ENCODE measurements at places on chromosomes 16 and 17.
A peak's percentile ranks its signal among the peaks of the same experiment; 100 is the strongest.

- no peak for DNase-seq
Observed at GRCh38 chr17:39212195-39212810, 12.2 kb downstream of the RPL19 start.

GRCh38 chr16:83870830-83871229 is 28.1 kb upstream of the MLYCD start:
- no peak for DNase-seq

DNA sequence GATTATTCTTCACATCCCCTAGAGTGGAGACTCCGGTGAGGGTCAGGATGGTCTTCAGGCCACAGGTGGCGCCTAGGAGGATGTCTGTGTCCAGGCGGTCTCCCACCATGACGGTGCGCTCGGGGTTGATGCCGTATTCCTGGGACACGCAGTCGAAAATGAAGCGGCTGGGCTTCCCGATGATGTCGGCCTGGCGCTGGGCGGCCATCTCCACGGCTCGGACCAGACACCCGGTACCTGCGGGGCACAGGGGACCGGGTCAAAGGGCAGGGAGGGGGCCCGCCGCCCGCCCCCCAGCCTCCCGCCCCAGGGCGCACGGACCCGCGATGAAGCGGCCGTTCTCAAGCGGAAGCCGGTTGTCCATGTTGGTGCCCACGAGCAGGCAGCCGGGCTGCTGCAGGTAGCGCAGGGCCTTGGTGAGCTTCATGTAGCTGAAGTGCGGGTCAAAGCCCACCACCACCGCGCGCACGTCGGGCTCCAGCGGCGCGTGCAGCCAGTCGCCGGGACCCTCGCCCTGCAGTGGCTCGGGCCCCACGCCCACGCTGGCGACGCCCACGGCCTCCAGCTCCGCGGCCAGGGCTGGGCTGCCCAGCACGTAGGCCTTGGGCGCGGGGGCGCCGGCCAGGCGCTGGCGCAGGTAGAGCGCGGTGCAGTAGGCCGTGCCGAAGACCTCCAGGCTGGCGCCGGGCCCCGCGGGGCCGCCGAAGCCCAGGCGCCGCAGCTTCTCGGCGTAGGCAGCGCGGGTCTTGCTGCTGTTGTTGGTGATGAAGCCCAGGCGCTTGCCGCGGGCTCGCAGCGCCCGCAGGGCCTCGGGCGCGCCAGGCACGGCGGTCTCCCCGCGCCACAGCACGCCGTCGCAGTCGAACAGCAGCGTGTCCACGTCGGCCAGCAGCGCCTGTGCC is 572 bp downstream of the PGP start:
- no peak for DNase-seq

GRCh38 chr17:7138800-7139381 is 24.3 kb upstream of the ASGR2 start:
- DNase-seq = no peak

GRCh38 chr17:79977708-79978547 is 57.7 kb downstream of the TBC1D16 start:
- no peak for DNase-seq

GRCh38 chr16:57951204-57951960 is 19.5 kb downstream of the CNGB1 start:
- no peak for DNase-seq

GRCh38 chr16:77690416-77690815 is 31.9 kb upstream of the NUDT7 start:
- DNase-seq = no peak

GRCh38 chr16:62035115-62036092 is 834 bp downstream of the CDH8 start:
- no peak for DNase-seq

- no peak for DNase-seq
Observed at GRCh38 chr16:72836181-72836580, 211.7 kb downstream of the ZFHX3 start.

- DNase-seq = no peak
Observed at GRCh38 chr17:44604116-44604761, 47.0 kb downstream of the FZD2 start.

GRCh38 chr17:9942885-9943284 is 37.8 kb upstream of the RCVRN start:
- no peak for DNase-seq

GRCh38 chr16:33059206-33059605 is 134.8 kb upstream of the TP53TG3C start:
- no peak for DNase-seq

DNA sequence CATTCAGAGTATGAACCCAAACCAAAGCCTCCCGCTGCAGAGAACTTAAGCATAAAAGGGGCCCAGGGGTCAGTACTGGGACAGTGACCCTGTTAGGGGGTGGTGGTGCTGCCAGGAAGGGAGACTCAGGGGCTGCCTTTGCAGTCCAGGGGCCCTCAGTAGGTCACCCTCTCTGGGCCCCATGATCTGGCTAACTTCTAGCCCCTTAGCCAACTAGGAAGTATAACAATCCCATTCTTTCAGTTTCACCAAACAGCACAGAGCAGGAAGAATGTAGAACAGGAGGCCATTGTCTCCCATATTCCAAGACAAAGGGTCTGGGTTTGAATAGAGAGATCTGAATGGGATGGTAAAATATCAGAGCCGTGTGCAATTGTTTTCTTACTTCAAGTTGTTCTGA is 378.6 kb upstream of the C16orf82 start:
- no peak for DNase-seq

DNA sequence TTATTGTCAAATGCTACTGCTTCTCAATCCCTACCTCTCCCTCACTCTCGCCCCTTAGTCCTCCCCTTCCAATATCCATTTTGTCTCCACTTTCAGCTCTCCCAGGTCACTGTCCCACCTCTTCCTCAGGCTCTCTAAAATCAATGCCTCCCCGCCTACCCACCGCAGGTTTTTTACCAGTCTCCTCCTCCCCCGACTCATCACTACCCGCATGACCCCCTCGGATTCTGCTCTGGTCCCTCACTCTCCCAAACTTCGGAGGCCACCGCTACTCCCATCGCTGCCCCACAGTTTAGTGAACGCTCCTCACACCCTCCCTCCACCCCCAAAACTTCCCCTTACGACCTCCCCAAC is 513 bp downstream of the CRLF3 start:
- peak; percentile 11 for DNase-seq

- no peak for DNase-seq
Observed at GRCh38 chr17:56543280-56543679, 50.2 kb upstream of the NOG start.

DNA sequence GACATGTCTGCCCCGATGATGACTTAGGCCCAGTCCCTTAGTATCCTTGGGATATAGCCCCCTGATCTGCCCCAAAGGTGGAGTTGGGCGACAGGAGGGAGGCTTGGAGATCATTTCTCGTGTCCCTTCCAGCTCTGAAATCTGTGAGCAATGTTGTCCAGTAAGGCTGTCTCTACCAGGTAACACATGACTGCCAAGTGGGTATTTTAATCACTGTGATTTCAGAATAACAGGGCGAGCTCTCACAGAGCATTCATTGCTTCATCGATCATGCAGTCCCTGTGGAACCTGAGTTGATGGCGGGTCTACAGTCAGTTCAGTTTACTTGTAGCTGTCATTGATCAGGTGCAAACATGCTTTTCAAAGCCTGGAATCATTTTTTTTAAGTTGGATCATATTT is 39.2 kb downstream of the KSR1 start:
- DNase-seq = no peak

- no peak for DNase-seq
Observed at GRCh38 chr17:2700030-2700490, 11.5 kb downstream of the CLUH start.

DNA sequence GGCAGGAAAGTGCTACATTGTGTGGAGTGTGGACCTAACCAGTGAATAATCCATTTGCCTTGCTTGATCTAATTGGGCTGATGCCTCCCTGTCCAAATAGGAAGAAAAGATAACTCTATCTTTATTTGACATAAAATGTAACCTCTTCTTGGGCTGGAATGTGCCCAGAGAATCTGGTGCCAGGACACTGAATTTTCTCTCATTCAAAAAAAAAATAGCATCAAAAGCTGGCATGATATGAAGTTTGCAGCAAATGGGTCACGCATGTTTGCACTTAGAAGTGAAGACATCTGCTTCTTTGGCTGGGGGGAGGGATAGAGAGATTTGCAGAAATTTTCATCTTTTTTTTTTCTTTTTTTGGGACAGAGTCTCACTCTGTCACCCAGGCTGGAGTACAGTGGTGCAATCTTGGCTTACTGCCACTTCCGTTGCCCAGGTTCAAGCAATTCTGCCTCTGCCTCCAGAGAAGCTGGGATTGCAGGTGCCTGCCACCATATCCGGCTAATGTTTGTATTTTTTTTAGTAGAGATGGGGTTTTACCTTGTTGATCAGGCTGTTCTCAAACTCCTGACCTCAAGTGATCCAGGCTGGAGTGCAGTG is 478.2 kb upstream of the EEF2KMT start:
- DNase-seq = no peak

GRCh38 chr16:57537194-57537505 is 779 bp upstream of the CCDC102A start:
- no peak for DNase-seq

- DNase-seq = peak; percentile 43
Observed at GRCh38 chr17:77959126-77959925, 823 bp downstream of the TNRC6C start.

- no peak for DNase-seq
Observed at GRCh38 chr17:50803676-50804075, 31.7 kb upstream of the WFIKKN2 start.

GRCh38 chr16:72091217-72091616 is 2.2 kb downstream of the TXNL4B start:
- no peak for DNase-seq

- peak; percentile 52 for DNase-seq
Observed at GRCh38 chr17:32755045-32755805, 121.7 kb downstream of the MYO1D start.

DNA sequence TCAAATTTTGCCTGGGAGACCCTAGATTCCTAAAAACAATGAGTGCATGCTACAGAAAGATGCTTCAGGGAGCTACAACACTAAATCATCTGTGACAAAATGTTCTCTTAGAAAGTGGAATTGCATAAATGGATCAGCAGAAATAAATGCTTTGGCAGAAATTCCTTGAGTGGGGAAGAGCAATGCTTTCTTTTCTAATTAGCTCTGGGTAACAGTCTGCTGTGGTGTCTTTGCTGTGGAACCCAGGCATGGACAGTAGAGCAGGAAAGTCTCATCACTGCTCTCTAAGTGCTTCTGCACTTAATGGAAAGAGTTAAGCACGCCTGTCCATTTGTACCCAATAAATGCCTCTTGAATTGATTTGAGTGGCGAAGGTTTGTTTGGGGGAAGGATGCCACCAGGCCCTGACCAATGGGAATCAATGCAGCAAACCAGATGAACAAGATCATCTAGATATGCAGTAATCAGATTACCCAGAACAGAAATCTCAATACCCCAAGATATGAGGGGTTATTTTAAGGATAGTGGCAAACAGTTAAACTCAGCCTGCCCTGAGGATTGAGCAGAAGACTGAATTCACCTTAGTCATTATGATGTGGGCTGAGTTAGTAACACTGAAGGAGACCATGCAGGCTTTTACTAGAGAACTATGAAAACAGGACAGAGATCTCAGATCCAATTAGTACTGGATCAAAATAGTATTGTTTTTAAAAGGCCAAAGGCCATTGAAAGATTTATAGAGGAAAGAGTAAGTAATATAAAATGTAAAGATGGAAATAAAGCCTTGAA is 13.6 kb downstream of the HLF start:
- DNase-seq = no peak

GRCh38 chr16:50204453-50205108 is 51.5 kb downstream of the TENT4B start:
- DNase-seq = no peak

- DNase-seq = peak; percentile 97
Observed at GRCh38 chr17:68035523-68036303, at the start of gene KPNA2. Gene KPNA2 (plus strand): TSS chr17:68035735. CDS start chr17:68037133, 1,398 bp downstream.

GRCh38 chr17:67137026-67137370 is 92.6 kb downstream of the CACNG1 start:
- DNase-seq = no peak

GRCh38 chr17:43628089-43628650 is 33.6 kb downstream of the MEOX1 start:
- no peak for DNase-seq

DNA sequence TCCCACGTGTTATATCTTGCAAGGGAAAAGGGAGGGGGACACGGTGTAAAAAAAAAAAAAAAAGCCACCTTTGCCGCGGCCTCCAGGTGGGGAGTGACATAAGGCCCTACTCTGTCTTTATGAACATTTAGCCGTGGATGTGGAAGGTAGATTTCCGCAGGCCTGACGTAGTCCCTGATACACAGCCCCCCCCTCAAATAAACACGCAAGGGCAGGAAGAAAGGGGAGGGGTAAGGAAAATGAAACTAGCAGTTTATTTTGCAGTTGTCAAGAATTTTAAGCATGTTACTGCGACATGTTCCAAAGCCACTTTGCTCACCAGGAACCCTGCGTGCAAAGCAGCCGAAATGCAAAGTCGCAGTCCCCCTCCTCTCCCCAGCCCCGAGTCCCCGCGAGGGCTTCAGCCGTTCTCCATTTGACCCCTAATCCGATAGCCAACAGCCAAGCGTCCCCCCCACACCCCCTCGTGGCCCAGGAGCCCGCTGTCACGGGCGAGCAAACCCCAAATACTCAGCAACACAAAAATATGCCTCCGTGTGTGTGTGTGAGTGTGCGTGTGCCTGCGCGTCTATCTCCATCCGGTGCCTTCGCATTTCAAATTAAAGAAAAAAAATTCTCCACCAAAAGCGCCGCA is 1.2 kb downstream of the CBX4 start:
- no peak for DNase-seq

- no peak for DNase-seq
Observed at GRCh38 chr16:3138823-3139426, 4.1 kb downstream of the ZNF213 start.

DNA sequence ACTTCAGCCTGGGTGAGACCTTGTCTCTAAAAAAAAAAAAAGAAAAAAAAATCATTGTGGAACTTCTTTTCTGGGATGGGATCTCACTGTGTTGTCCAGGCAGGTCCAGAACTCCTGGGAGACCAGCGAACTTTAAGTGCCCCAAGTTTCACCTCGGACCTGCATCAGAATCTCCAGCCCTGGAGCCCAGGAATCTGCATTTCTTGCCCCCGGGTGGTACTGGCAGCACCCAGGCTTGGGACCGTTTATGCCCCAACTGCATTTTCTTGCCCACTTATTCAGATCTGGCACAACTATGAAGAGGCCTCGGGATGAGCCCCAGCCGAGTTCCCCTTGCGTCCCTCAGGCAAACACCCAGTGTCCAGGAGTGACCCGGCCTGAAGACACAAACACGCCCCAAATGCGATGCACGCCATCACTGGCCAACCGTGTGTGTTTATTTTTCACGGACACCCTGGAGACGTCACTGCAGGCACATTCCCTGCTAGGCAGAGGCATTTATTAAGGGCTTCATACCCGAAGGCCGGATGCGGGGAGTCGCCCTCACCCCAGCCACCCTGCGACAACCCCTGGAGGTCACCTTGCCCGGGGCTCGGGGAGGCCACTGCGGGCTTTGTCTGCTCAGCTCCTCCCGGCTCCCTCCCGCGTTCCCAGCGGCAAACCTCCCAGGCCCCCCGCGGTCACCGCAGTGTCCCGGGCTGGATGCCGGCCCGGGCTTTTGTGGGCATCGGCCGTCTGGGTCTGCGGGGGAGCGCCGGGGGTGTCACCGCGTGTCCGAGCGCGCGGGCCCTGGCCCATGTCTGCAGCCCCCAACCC is 684 bp upstream of the SPIRE2 start:
- no peak for DNase-seq

- no peak for DNase-seq
Observed at GRCh38 chr16:88659160-88659559, 3.7 kb downstream of the MVD start.

GRCh38 chr17:69088643-69089200 is 28.0 kb upstream of the ABCA9 start:
- no peak for DNase-seq

Measured in hematopoietic multipotent progenitor cell treated with erythropoietin and hydrocortisone succinate and interleukin-3 and kit ligand, for 15 days (in vitro differentiated cells).